T-helper 2 cell (primary cell): ENCODE measurements at places on chromosomes 4 and X.

GRCh38 chr4:5824635-5825034 lies 68.3 kb downstream of the CRMP1 start:
- peak; percentile 30 for DNase-seq

DNA sequence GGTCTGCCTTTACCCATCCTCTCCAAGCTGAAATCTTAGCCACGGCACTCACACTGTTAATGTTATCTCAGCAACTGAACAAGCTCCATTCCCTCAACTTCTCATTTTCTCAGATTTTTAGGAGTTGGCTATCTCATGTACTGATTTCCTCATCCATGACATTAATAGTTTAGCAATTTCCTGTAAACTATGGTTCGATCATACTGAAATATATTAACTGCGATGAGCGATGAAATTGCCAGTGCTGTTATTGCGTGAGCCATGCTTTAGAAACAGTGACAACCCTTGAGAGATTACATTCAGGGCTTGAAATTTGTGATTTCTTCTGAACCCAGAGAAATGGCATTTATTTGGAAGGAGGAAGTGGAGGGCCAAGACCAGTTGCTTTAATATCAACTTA lies 223.7 kb downstream of the GPAT3 start:
- DNase-seq = no peak

- DNase-seq = no peak
These were observed 6.2 kb downstream of the NCAPG start for GRCh38 chr4:17817027-17817426.

DNA sequence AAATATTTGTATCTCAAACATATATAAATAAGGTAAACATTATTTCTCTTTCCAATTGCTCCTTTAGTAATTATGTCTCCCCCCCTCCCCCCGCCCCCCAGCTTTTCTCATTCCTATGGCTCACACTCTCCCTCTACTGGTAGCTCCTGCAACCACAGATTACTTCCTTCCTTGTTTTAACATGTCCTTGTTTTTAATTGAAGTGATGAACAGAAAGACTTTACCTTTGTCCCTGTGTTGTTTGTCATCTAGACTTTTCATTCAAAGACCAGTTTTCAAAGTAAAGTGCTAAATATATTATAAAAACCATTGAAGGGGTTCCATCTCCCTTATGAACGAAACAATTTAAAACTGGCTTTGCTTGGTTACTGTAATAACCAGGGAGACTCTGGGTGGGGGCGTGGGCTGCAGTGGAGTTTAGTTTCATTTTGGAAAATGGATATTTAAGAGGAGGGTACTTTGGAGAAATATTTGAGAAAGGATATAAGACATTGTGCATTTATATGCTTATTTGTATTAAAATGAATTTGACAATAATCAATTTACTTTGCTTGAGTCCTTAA lies 352.9 kb downstream of the RAPGEF2 start:
- no peak for DNase-seq

- no peak for DNase-seq
These were observed 83.4 kb upstream of the SHISA3 start for GRCh38 chr4:42313872-42314271.

- DNase-seq = no peak
These were observed 76.2 kb downstream of the SEL1L3 start for GRCh38 chr4:25786497-25787065.

DNA sequence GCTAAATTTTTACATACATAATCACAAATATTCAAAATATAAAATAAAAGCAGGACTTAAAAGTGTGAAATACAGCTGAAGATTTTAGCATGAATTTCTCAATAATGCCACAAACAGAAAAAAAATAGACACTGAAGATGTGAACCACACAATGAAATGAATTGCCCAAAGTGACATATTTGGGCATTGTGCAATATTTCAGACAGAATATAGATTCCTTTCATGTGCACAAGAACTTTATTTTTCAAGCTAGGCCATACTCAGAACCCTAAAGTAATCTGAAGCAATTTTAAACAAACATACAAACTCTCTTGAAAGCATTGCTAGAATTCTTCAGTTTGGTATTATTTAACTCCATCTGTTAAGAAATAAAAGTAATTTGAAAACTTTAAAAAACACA lies 764.1 kb downstream of the STIM2 start:
- no peak for DNase-seq

- no peak for DNase-seq
These were observed 174.5 kb upstream of the C1QTNF7 start for GRCh38 chr4:15253349-15253748.

DNA sequence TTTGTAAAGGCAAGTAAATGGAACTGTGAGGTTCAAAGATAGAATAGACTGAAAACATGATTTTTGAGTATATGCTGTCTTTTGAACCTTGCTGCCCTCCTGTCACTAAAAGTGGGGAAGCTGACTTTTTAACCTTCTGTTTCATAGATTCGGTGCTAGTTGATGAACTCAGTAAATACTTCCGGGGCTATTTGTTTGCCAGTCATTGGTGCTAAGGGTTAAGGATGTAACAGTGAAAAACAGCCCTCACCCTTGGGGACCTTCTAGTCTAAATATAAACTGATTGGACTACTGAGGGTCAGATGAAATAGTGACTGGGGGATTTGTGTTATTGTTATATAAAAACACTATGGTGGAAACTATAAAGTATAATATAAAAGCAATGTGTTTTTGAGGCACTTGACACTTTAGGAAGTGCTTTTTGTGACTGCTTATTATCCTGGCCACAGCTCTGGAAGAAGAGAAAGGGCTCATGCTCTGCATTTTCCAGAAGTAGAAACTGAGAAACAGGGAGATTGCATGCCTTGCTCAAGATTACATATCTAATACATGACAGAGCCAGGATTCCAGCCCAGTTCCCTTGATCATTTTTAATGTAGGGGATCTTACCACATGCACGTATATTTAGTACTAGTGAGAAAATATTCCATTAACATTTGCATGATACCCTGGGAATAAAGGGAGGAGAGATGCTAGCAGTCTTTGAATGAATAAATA lies 3.9 kb downstream of the BST1 start:
- no peak for DNase-seq

DNA sequence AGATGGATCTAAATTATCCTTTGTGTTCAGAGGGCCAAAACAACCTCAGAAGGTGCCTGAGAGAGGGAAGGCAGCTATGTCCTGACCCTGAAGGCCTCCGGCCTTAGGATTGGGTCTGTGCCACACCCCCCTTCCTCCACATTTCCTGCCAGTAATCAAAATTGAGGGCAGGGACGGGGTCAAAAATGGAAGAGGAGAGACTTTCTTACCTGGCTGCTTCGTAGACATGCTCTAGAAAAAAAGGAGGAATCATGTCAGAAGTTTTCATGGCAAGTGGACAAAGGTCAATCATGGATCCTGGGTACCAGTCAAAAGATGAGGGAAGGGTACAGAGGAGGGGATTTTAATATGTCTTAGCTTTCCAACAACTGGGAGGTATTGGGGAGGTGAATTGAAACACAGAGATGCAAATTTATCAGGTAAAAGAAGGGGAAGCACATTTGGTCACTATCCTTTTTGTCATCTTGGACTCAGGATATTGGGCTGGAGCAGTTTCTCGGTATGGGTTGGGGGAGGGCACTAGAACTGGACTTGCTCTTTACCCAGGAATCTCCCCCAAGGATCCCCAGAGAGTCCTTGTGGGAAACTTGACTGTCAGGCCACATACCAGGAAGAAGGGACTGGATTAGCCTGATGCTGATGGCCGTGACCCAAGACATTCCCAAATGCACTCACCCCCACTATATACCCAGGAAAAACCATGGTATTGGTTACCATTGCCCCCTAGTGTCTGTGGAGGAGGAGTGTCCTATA lies 17.1 kb downstream of the VSIG4 start:
- no peak for DNase-seq

- no peak for DNase-seq
These were observed 42.5 kb downstream of the TLR10 start for GRCh38 chr4:38740303-38740702.

- no peak for DNase-seq
These were observed 27.1 kb upstream of the MAGEA8 start for GRCh38 chrX:149853925-149854324.

- DNase-seq = no peak
These were observed 22.1 kb upstream of the SCOC start for GRCh38 chr4:140351093-140352075.
